ENCODE measurements at places on chromosomes 3 and 15. TPM values are rescaled to one million over a fixed set of nuclear protein-coding genes. Genes with fewer than 3 reads are reported as not detected.

DNA sequence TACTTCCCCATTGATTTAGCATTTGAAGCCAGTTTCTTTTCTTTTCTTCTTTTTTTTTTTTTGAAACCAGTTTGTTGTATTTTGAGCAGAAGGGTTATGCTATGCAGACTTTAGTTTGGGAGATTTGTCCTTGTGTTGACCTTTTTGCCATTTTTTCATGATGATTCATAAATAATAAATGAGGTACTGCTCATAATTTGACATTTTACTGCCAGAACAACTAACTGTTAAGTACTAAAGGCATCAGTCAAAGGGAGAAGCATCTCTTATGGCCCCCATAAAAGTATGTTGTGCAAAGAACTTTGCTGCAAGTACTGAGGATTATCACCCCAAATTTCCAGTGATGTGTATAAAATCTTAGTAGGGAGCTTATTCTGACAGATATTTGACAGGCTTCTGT is 1.7 kb upstream of the GPR87 start:
- no peak for DNase-seq

Gene KNL1
- 0.55 TPM for total RNA-seq

GRCh38 chr3:191068946-191069813 is 129.9 kb upstream of the OSTN start:
- DNase-seq: no peak

Gene SKOR1
- 0.29 TPM for total RNA-seq

GRCh38 chr3:187085021-187085666 is 54.2 kb downstream of the RPL39L start:
- DNase-seq: no peak

GRCh38 chr3:80688814-80689213 is 921.0 kb upstream of the ROBO1 start:
- no peak for DNase-seq

GRCh38 chr3:132421832-132422231 is 4.5 kb downstream of the DNAJC13 start:
- no peak for DNase-seq

Gene GOLGA6D
- total RNA-seq: not detected

Gene CHDH
- total RNA-seq: 6.6 TPM

DNA sequence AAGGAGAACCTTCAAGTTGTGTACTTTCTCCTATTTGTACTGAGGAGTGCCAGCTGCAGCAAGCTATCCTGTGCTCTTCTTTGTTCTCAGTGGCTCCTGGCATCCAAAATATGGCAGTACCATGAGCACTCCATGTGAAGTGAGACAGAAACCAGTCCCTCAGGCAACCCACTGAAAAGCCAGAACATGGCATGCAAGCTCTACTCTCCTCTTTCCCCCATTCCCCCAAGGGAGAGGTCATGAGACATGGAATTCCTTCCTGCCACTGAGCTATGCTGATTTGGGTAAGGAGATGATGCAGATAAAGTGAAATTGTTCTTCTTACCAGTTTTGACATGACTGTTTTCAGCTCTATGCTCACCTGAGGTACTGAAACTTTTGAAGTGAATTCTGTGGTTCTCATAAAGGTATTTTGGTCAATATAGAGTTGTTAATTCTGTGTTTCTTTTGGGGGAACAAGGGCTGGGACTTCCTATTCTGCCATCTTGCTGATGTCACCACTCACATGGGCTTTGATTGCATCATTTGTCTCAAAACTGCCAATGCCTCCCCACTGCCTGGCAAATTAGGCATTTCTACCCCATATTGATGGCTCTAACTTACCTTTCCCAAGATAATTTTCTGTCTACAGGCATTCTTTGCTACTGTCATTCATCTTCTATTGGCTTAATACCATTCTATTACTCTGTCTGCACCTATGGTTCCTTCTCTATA is 22.8 kb upstream of the CEP152 start:
- DNase-seq: no peak

DNA sequence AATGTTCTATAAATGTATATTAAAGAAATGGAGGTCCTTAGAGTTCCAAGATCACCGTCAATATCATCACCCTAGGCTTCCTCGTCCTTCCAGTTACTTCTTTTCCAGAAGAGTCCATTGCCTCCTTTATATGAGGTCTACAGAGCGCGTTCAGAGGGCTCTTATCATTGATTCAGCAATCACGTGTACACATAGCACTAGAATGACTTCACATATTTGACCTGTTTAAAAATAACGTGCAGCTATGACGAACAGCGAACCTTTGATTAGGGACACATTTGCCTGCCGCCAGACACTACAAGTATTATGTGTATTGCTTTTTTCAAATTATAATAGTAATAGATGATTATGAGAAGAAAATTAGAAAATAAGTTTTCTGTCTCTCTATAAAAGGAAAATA is 26.0 kb downstream of the IGF1R start:
- DNase-seq: no peak

DNA sequence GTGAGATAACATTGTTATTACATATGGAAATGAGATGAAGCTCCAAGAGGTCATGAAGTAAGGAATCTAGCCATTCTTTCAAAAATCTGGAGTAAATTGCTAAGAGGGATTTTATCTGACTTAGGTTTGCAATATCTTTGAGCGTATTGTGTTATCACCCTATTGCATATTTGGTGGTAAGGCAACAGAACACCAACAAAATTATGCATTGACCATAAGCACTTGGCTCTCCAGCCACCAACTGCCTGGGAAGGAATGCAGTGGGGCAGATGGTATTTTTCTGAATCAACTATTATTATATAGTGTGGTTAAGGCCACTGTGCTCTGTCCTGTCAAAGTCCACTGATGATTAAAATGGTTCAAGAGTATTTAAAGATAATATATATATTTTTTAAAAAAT is 287.9 kb upstream of the SEMA6D start:
- no peak for DNase-seq

Data from left cardiac atrium (tissue), 4 donors.